Cortex of kidney (tissue), 1 donor: ENCODE measurements at places on chromosomes 4 and X.

DNA sequence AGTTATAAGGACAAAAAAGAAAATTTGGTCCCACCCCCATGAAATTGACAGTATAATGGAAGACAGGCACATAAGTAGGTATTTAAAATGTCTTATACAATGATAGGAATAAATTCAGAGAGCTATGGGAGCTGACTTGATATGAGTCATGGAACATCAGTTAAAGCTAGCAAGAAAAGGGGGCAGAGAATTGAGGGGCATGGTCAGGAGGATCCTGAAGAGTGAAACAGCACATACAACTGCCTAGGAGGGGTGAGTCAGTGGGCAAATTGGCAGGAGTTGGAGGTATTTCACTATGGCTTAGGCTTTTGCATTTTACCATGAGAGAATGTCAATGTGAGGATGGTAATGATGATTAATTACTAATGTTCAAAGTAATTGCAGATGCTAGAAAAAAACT lies 95.4 kb upstream of the BANK1 start:
- DNase-seq, result no peak

DNA sequence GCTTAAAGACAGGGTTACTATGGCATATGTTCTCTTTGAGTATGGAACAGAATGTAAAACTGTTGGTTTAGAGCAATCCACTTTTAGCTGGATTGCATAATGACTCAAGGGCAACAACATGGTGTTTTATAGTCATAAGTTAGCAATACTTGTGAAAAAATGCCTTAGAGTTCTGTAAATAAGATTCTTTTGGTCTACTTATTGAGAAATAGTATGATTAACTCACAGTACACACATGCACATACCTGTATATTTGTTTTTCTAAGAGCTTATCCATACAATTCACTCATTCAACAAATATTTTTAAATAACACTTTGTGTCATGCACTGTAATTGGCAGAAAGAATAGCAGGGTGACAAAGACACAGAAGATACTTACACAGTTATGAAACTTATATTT lies 1415.5 kb downstream of the PCDH7 start:
- DNase-seq, result no peak

- DNase-seq, result no peak
Observed at GRCh38 chr4:37830640-37831039, 4.2 kb downstream of the PGM2 start.

GRCh38 chrX:150844016-150844415 lies 54.5 kb downstream of the CD99L2 start:
- no peak for DNase-seq

DNA sequence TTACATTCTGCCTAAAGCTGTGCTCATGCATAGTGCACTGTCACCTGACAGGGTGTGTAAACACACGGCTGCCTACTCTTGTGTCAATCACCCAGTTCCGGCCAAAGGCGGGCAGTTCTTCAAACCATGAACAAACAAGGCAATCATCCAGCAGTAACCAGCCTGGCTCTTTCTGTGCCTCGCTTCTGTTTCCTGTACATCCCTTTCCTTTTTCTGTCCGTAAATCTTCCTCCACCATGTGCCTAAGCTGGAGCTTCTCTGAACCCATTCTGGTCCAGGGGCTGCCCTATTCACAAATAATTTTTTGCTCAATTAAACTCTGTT lies 60.8 kb upstream of the CBR4 start:
- no peak for DNase-seq

GRCh38 chr4:26819026-26819425 lies 41.6 kb upstream of the STIM2 start:
- DNase-seq, result no peak

- no peak for DNase-seq
Observed at GRCh38 chrX:7269991-7270390, 122.0 kb upstream of the PUDP start.

DNA sequence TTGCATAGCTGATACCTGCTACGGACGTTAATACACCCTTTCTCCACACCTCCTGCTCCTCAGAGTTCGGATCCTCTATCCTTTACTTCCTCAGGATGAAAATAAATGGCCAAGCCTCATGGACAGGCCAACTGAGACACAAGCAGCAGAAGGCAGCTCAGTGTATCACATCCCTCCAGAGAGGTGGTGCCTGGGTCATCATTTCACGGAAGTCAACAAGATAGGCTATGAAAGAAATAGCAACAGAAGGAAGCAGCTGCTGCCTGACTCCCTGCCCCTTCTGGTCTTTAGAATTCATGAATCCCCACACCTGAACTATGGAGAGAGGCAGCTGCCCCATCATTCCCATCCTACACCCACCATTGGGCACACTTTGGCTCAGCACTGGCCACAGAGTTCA lies 267.1 kb upstream of the ETNPPL start:
- DNase-seq, result no peak

DNA sequence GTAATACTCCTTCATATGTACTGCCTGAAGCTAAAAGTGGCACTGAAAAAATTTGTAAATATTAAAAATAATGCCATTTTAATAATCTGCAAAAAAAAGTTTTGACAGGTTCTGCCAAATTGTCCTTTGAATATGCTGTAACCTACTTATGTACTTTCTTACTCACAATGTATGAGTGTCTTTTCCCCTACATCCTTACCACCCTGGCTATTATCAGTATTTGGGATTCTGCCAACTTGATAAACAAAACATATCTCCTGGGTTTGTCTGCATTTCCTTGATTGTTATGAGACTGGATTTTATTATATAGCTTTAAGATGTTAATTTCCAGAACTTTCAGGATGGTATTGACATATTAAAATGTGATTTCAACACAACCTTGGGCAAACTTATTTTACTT lies 187.9 kb downstream of the CHM start:
- no peak for DNase-seq

DNA sequence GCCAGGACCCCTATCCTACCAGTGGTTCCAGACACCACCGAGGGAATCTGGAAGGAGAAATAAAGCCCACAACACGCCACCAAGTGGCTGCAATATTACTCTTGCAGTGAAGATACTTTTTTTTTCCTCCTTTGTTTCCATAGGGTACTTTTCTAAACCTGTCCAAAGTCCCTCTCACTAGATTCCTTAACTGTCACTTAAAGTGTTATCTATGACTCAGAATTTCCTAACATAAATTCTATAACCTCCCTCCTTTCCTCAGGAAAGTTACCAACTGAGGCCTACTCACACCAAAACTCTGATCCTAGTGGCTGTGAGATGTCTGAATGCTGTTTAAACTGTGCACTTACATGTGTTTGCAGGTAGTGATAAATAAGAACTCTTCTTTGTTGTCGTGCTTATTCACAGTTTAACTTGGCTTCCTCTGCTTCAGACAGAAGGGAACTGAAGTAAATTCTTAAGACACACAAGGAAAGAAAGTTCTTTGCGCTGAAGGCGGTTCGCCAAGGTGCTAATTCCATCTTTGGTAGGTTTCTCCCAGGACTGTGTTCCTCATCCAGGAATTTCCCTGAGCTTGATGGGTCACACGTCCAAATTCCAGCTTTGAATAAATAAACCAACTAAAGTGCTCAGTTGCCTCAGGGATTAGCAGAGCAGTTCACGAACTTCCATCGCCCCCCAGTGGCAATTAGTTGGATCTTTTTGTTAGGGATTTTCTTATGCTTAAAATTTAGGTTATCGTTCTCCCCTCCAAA lies 10.7 kb upstream of the HCCS start:
- no peak for DNase-seq

GRCh38 chr4:82623121-82623683 lies 61.4 kb upstream of the TMEM150C start:
- DNase-seq, result no peak

GRCh38 chr4:175637762-175638161 lies 174.3 kb downstream of the GPM6A start:
- DNase-seq, result no peak
